ENCODE measurements at places on chromosomes 1 and 21. TPM values are rescaled to one million over a fixed set of nuclear protein-coding genes. Genes with fewer than 3 reads are reported as not detected.
A peak's percentile ranks its signal among the peaks of the same experiment; 100 is the strongest.

- no peak for DNase-seq
Observed at GRCh38 chr1:185650602-185651230, 83.5 kb upstream of the HMCN1 start.

DNA sequence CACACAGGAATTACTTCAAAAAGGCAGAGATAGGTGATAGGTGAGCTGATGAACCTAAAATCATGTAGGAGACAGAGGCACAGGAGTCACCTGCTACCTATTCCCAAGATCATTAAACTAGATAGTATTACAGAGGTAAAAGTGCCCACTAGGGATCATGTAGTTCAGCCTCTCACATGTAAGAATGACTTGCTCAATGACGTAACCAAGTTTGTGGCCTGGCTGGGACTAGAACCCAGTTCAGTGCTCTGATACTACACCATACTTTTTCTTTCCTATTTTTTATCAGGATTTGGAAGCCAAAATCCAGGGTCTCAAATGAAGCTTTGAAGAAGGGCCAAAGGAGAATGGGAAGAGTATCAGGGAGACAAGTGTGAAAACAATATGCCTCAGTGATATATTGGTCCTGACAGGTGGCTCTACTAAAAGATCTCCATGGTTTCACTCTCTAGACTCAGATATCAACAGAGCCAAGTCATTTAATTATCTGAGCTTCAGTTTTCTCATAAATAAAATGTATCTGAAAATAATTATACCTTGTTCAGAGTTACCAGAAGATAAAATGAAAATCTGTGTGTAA, 87.3 kb upstream of the SLFNL1 start:
- DNase-seq, result peak; percentile 1

The TMEM222 gene
- total RNA-seq, result 44.5 TPM

DNA sequence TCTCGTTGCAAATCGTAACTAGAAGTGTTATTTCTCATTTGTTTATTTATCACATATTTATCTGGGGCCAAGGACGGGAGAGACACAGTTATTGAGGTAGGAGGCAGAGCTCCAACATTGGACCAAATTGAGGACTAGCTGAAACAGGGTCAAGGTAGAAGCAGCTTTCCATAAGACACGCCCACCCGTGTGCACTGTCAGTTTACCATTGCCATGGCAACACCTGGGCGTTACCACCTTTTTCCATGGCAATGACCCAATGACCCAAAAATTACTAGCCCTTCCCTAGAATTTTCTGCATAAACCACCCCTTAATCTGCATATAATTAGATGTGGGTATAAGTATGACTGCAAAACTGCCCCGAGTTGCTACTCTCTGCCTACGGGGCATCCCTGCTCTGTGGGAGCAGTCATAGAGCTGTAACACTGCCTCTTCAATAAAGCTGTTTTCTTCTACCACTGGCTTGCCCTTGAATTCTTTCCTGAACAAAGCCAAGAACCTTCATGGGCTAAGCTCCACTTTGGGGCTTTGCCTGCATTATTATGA, 72.7 kb downstream of the FBXO2 start:
- no peak for DNase-seq

DNA sequence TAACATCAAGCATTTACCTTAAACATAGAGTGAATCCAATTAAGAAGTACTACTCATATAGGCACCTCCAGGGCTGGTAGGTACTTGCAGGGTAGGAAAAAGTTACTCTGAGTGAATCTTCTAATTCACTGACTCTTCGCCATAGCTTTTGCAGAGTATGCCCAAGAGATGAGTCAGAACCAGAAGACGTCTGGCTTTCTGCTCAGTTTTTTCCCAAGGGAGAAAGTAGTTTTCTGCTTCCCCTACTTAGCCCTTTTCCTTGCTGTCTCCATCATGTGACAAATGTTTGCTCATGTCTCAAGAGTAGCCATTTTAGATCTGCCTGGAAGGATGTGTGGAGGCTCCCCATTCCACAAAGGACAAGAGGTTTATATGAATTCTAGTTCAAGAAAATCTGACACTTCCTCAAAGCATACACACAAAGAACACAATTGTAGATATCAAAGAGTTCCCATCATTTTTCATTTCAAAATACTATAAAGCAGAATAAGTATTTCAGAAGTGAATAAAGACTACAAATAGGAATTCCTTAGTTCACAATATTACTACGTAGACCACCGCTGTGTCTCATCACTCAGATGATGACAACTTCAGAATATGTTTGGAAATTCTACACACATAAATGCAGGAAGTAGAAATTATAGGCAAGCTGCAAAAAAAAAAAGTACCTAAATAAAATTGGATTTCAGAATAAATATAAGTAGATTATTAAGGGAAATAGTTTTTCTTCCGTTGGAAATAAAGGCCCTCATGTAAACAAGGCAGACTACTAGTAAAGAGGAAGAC, 98.5 kb downstream of the ASH1L start:
- DNase-seq, result peak; percentile 80

Data from HFFc6 (cell line).